NCI-H187 treated with DMSO at 0.1 percent for 48 hours (cell line): ENCODE measurements at places on chromosomes 3 and 15.

DNA sequence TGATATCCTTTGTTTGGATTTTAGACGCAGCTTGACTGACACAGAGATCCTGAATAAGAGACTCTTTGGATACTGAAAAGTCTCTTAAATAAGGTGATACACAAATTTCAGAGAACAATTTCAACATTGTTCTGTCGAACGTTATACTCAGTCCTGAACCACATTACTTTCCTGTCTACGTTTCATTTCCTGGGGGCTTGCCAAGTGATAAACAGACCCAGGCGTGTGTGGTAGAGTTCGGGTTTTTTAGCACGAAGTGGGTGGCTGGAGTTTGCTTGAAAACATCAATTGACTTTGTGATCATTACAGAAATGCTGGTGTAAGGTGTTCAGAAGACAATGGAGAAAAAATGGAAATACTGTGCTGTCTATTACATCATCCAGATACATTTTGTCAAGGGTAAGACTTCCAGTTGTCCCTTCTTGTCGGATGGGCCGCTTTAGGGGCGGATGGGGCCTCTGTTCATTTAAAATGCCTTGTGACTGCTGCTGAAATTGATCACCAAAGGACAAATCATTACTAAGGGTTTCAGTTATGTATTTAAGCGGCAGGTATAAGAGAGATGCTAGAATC lies at the start of gene CD96:
CD96 (plus strand) TSS at position 287 of the 573 bp plus-strand sequence; CDS start at position 339, 52 bp downstream.
- DNase-seq: no peak

DNA sequence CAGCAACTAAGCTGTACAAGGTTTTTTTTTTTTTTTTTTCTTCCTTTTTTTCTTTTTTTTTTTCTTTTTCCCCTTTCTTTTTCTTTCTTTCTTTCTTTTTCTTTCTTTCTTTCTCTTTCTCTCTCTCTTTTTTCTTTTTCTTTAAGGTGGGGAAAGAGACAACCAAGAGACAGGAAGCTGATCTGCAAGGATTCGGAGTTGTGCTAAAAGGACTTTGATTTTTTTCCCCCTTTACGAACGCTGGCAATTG lies 148 bp downstream of the RBMS3 start:
- DNase-seq: no peak

DNA sequence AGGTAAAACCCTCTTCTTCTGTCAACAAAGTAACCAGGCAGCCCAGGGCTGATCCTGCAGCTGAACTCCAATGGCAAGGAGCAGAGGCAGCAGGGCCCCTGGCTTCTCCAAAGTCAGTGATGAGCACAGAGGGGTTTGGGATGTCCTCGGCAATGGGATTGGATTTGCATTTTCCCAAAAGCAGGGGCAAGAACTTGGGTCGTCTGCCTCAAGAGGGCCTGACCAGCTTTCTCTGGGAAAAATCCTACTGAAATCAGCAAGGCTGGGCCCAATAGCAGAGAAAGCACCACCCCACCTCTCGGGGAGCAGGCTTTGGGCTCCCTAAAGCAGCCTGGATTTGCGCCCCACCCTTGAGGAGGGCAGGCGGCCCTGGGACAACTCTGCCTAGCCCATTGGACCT lies 210.0 kb upstream of the IGF1R start:
- no peak for DNase-seq

DNA sequence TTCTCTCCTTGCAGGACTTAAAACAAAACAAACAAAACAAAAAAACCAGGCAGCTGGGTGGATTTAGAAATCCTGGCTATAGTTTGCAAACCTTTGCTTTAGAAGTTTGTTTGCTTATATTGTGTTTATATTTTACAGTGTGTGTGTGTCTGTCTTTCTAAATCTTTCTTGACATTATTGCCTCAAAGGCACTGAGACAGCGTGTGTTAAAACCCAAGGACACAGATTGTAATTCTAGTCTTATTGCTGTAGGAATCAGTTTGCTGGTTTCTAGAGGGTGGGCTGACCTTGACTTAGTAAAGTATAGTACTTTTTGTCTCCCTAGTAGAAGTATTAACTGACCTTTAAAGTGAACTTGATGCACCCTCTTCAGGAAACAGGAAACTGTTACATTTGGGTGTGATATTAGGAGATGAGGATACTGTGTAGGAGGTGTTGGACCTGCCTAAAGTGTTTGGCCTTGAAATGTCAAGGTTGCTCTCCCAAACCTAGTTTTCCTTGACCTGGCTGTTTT lies 71.0 kb downstream of the TCF12 start:
- no peak for DNase-seq

- no peak for DNase-seq
Measured at GRCh38 chr15:42736178-42736792, 643 bp downstream of the CDAN1 start.
